Ascending aorta (tissue), 2 donors: ENCODE measurements at places on chromosomes 3 and 15. TPM values are rescaled to one million over a fixed set of nuclear protein-coding genes. Genes with fewer than 3 reads are reported as not detected.

CRYBG3 gene
- total RNA-seq: 13.2 TPM

LXN gene
- 1.2 TPM for total RNA-seq

ZKSCAN7 gene
- total RNA-seq: not detected

ZNF620 gene
- not detected for total RNA-seq

DNA sequence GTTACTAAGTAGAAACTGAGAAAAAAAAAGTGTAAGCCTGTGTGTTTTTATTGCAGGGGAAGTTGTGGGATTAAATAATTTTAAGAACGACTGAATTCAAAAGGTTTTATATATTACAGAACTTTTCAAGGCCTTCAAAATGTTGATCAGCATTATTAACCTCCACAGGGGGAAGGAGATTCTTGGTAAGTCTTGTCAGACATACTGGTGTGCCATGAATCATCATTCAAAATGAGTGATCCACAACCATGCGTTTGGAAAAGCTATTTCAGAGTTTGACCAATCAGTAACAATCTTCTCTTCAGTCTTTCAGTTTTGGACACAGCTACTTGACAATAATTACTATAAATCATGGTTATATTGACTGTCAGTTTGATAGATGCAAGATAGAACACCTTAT, 70.2 kb downstream of the ADAMTS9 start:
- no peaks in the 10 kb centered on the region for H3K4me1 ChIP-seq
- no peak overlapping the region for H3K27ac ChIP-seq
- no peak overlapping the region for H3K4me3 ChIP-seq
- H3K27me3 ChIP-seq: no peaks in the 10 kb centered on the region

DNA sequence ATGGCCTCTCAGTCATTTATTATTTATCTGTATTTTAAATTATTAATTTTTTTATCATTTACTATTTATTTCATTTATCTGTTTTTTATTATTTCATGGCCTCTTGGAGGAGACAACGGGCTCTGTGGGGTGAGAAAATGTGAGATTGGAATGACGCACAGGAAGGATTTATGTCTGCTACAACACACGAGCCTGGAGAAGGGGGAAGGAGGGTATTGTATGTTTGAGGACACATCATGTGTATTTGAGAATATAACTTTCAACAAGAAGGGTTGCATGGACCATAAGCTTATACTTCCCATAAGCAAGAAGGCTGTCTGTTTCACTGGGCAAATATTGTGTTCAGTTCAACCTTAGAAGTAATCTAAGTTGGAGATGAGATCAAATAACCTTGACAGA, 31.7 kb downstream of the LSM3 start:
- no peaks in the 10 kb centered on the region for H3K27me3 ChIP-seq
- no peaks in the 10 kb centered on the region for H3K4me1 ChIP-seq
- no peak overlapping the region for H3K27ac ChIP-seq
- H3K4me3 ChIP-seq: no peak overlapping the region
- H3K36me3 ChIP-seq: no peaks in the 10 kb centered on the region

PTH1R gene
- 10.3 TPM for total RNA-seq

DNA sequence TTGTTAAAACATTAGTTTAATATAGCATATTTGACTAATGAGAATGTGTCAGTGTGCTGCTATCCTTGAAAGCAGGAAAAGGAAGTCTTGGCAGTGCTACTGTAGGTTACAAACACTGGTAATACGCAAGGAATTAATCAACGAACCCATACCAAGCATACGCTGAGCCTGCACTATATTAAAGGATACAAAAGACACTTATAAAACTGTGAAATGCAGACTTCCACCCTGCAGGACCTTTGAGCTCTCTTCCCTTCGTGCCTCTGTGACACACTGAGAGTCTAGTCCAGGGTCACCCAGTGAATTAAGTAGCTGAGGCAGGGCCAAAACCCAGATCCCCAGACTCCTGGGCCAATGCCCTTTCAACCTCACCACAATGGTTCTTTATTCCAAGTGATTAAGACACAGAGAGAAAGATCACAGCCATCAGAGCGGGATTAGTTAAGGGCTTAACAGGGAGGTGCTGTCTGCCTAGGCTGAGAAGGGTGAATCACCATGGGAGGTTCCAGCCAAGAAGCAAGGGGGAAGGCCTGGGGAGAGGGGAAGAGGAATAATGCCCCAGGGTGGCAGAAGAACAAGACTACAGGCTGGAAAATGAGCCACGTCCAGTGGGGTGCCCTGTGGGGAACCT, 6.8 kb downstream of the ANXA2 start:
- peak overlapping the region; percentile 99 for H3K27ac ChIP-seq
- H3K36me3 ChIP-seq: no peaks in the 10 kb centered on the region
- H3K4me3 ChIP-seq: peak overlapping the region; percentile 42
- no peaks in the 10 kb centered on the region for H3K27me3 ChIP-seq
- peaks cover 13% of the 10 kb centered on the region for H3K4me1 ChIP-seq
